Mesothelial cell of epicardium (in vitro differentiated cells): ENCODE measurements at places on chromosomes 3 and 15.

GRCh38 chr3:44439499-44440295 lies 37.8 kb downstream of the ZNF445 start:
- no peak for DNase-seq

DNA sequence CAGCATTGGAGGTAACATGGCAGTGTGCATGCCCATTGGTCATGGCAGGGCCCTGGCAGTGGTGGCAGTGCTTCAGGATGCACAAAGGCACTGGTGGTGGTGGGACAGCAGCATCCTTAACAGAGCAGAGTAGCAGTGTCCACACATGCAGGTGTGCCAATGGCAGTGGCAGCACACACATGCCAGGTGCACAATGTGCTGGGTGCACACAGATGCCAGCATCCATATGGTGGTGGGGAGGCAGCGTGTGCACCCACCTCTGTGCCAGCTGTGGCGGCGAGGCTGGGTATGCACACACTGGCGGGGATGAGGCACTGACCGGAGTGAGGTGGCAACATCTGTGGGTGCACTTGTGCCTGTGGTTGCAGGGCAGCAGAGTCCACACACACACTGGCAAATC lies 150.6 kb downstream of the SI start:
- DNase-seq, result no peak

- DNase-seq, result no peak
Measured at GRCh38 chr3:12797124-12797891, 828 bp downstream of the CAND2 start.

DNA sequence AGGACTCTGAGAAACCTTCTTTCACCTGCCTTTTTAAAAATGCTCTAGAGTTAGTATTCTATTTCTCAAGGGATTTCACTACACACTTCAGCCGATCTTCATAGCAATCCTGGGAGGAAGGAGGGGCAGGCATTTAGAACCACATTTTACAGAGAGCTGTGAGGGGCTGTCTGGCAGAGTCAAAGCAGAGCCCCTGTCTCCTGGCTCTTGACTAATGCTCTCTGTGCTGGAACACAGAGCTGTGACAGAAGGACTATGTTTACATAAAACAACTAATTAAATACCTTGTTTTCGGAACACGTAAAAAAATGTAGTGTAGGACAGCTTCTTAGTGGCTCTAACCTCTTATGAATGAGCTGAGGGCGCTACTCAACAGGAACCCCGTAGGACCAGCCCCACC lies 7.6 kb upstream of the SPTBN5 start:
- DNase-seq, result no peak

DNA sequence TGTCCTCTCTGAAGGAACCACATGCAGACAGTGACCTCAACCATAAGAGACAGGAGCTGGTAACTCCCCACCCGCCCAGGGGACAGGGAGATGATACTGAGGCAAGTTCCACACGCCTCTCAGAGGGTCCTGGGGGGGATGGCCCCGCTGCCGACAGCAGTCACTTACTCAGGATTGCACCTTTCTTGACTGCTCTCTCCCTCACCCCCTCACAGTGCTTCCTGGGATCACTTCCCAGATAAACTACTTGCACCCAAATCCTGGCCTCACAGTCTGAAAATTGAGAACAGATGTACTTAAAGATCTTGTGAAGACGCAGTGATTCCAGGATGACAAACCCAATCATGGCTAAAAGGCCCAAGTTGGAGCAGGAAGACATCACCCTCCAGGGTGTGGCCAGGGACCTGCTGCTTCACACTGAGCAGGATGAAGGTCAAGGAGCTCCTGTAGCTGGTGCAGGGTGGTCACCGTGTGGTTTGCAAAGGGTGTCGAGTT lies 207.6 kb downstream of the ADAMTS17 start:
- DNase-seq, result no peak
